ENCODE measurements at places on chromosomes 12 and 14.

DNA sequence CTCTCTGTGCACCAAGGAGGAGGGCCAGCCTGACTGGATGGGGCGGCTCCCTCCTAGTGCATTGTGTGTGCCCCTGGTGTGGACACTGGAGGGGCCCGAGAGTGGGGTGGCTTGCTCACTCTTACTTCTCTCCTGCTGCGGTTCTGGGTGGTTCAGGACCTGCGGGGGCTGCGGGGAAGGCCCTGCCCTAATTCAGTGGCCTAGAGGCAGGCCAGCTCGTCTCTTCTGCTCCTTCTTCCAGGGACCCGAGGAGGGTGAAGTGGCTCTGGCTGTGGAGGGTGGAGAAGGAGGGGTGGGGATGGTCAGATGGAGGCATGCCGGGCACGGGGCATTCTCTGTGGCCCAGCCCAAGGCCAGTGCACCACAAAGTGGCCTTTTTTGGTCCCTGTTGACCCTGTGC, 87.1 kb downstream of the BEGAIN start:
- no peak for DNase-seq

DNA sequence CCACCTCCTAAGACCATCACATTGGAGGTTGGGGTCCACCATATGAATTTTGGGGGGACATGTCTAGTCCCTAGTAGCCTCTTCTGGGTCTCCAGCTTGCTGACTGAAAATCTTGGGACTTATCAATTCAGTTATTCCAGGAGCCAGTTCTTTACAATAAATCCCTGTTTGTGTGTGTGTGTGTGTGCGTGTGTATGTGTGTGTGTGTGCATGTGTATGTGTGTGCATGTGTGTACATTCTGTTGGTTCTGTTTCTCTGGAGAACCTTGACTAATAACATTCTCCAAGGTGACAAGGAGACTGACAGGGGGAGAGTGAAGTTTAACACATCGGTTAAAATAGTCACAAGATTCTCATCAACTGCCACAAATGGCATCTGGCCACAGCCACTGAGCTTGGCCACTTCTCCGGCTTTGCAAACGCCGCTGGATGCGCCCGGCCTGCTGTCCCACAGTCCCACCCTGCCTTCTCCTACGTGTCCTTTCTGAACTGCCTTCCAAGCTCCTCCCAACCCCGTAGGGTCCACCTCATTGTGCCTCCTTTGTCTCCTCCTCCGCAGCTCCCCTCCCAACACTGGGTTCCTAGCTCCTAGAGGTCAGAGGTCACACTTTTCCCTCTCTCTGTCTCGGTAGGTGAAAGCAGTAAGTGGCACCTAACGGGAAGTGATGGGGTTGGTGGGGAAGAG, 88.1 kb upstream of the DIO3 start:
- no peak for DNase-seq

GRCh38 chr14:49463146-49463545, 123.0 kb downstream of the RPS29 start:
- no peak for DNase-seq

DNA sequence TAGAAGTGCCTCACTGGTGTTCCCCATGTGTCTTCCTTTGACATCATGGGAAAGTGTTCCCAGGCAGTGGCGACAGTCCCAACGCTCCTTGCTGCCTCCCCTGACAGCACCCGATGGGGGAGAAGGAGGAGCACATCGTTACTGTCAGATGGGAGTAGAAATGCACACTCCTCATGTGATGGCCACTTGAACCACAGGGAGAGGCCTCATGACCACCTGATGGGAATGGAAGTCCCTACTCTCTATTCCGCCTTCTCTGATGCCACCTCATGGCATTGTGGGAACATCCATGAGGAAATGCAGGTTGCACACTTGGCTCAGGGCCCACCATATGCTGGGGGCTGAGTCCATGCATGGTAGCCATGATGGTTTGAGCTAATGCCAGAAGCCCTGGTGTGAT, 14.3 kb upstream of the CORO1C start:
- no peak for DNase-seq

DNA sequence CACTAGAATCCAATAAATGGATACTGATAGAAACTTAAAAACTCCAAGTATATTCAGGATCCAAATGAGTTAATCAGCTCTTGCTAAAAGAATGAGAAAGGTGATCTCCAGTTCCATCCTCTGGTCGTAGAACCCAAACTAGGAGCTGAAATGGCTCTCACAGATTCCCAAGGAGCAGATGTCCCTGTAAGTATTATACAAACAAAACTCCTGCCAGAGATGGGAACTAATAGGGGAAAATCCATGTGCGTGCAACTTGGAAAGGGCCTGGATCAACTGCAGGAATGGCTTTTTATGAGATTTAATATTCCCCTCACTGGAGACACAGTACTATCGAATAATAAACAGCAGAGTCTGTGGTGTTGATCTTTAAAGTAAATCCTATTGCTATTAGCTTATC, 309.2 kb upstream of the TBX3 start:
- no peak for DNase-seq

DNA sequence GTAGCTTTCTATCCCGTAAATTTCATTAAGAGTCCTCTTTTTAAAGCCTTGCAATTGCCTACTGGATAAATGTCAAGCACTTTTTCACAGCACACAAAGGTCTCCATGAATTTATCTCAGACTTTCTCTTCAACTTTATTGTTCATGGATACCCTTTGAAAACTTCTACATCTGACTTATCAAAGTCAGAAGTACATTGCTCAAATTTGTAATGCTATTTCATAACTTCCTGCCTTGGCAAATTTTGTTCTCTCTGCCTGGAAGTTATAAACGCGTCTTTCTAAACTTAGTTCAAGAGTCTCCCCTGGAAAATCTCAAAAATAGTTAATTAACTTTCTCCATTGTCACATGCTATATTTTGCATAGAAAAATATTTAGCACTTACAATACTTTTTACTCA, 55.9 kb upstream of the RERGL start:
- no peak for DNase-seq

- DNase-seq: no peak
These were observed 180.4 kb upstream of the ATP2B1 start for GRCh38 chr12:89889062-89889461.

GRCh38 chr14:89407856-89408255, 9.2 kb downstream of the FOXN3 start:
- DNase-seq: no peak

GRCh38 chr12:95739561-95740313, 50.8 kb downstream of the NTN4 start:
- no peak for DNase-seq

GRCh38 chr14:28949503-28949902, 182.9 kb downstream of the FOXG1 start:
- DNase-seq: no peak

- DNase-seq: no peak
These were observed 27.1 kb downstream of the DEGS2 start for GRCh38 chr14:100132161-100132902.

DNA sequence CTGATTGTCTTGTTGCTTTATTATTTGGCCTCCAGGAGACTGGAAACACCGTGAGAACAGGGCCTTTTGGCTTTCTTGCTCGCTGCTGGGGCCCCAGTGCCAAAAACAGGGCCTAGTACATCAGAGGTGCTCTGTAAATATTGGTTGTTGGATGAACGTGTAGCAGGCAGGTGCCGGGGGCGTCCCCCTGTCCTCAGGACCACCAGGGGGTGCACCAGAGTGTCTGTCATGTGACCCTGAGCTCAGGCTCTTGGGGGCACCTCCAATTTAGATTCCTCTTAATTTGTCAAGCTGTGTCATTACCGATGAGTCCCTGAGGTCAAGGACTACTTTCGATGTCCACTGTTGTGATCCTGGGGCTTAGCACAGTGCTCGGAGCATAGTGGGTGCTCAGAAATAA, 87.1 kb downstream of the ACACB start:
- DNase-seq: no peak

- DNase-seq: no peak
These were observed 32.4 kb upstream of the HELB start for GRCh38 chr12:66269757-66270383.

DNA sequence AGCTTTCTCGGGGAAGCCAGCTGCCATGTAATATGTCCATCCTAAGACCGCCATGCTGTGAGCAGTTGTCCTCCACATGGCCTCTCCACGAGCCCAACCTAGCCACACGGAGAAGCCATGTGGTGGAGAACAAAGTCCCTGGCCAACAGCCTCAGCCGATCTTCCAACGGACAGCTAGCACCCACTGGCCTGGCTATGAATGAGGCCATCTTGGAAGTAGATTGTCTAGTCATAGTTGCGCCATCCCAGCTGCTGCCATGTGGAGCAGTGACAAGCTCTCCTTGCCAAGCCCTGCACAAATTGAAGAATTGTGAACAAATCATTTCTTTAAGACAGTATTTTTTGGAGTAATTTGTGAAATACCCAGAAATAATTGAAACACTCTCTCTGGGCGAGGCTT, 49.3 kb upstream of the USP44 start:
- DNase-seq: no peak

DNA sequence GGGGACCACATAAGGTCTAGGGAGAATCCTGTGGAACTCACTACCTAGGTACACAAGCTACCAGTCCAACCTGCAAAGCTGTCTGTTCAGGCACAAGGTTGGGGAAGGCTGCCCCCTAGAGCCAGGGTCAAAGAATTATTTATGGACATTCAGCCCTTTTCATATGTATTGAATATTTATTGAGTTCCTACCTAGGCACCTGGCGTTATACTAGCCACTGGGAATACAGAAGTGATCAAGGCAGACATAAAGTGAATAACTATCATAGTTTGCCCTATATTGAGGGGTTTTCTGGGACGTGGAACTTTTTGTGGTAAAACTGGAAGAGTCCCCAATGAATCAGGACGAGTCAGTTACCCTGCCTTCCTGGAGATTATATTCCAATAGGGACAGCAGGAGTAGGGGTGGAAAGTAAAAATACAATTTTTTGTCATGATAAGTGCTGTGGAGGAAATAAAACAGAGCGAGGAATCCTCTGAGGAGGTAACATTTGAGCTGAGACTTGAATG, 5.8 kb upstream of the SLC48A1 start:
- DNase-seq: peak; percentile 76

DNA sequence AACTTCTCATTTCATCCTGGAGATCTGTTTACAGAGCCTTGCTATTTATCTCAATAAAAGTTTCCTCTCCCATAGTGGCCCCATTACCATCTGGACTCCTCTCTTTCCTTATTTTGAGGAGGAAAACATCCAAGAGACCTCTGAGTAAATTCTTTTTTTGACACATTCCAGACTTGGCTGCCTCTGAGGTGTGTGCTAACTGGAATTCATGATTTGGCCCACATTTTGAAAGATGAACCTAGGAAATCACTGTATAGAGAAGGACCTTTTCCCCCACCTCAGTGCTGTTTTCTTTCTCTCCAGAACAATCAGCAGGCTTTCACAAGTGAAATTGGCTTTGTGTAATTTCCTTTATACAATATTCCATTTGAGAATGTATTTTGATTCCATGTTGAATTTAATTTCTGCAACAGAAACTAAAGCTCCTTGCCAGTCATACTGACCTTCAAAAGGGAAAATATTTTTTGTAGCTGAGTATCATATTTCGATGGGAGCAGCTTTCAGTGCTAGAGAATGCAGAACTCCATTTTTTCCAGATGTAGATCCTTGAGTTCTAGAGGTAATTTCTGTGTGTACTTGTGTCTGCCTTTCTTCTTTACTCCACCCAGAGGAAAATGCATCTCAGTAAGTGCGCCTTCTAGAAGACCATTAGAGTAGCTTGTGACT, 244.9 kb upstream of the RGS6 start:
- DNase-seq: no peak

DNA sequence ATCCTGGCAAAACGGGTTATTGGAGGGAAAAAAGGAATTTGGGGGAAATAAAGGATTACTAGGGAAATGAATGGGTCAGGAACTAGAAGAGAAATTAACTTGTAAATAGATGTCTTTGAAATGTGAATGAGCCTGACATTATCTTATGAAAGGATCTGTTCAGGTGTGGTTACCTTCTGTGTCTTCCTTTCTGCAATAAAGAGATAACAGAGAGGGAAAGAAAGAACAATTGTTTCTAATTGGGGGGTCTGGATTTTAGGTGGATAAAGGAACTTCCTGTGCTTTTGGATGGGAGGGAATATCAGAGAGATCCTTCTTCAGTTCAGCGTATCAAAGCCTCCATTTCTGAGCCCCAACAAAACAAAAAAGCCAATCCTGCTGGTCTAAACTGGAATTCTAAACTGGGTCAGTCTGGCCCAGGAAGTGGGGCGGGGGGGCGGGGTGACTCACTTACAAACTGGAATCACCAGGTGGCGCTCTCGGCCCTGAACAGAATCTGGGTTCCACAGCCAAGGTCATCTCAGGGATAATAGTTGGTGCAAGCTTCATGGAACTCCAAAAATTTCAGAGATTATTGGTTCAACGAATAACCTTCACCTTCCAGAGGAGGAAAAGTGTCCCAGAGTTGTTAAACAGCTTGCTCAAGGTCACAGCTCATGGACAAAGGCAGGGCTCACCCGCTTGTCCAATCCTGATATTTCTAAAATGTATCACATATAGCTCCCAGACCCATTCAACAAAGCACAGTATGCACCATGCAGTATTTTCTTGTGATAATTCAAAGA, 15.2 kb upstream of the PEBP1 start:
- peak; percentile 51 for DNase-seq

GRCh38 chr12:54306925-54307741, 6.3 kb upstream of the NFE2 start:
- peak; percentile 74 for DNase-seq

- no peak for DNase-seq
These were observed 11.3 kb upstream of the HRK start for GRCh38 chr12:116892349-116893140.

- DNase-seq: no peak
These were observed 2.6 kb upstream of the OR6J1 start for GRCh38 chr14:22646570-22647254.

- no peak for DNase-seq
These were observed 657.8 kb downstream of the GALC start for GRCh38 chr14:87334997-87335685.

DNA sequence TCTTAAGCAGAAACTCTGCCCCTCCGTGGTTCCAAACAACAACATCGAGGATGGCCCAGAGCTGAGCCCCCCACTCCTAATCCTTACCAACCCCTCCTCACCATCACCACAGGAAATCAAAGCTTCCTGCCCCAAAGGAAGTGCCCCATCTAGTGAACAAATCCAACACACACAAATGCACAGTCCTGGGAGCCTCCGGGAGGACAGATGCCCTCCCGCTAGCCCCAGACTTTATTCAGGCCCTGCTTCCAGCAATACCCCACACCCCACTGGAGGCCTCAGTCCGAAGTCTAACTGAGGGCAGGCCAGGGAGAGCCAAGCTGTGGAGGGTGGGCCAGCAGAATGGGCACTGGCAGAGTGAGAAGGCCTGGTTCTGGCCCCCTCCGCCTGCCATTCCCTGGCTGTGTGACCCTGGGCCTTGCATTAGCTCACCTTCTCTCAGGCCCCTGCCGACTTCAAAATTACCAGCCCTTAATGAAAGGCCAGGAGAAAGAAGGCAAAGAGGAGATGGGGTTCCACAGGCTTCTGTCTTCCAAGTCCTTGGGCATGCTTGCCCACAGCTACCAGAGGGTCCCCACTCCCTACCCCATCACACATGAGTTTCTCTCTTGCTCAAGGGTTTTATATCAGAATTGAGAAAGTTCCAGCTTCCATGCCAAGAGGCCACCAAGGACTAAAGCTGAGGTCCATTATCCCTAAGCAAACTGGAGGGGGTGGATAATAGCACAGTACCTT, 2.3 kb downstream of the HDAC7 start:
- DNase-seq: no peak

- no peak for DNase-seq
These were observed 14.4 kb downstream of the IGF1 start for GRCh38 chr12:102465762-102466560.

Measured in CD4-positive, alpha-beta T cell treated with Interleukin-15 for 1 hour (primary cell).